ENCODE measurements at places on chromosomes 3 and 15.

DNA sequence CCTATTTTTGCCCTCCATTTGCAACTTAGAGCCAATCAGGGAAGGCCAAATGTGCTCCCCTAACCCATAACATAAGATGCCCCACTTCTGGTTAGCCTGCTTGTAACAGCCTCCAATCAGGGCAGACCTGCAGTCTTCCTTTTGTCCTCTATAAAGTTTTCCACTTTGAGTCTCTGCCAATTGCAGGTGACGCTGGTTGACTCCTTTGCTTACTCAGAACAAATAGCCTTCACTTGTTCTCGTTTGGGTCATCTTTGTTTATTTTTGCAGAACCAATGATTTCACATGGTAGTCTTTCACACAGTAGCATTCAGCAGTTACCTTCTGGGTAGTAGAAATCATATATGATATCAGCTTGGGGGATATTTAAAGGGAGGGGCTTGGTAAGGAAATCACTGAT is 225.6 kb downstream of the MINAR1 start:
- DNase-seq = no peak

GRCh38 chr3:5036858-5037257 is 57.6 kb downstream of the BHLHE40 start:
- DNase-seq = no peak

DNA sequence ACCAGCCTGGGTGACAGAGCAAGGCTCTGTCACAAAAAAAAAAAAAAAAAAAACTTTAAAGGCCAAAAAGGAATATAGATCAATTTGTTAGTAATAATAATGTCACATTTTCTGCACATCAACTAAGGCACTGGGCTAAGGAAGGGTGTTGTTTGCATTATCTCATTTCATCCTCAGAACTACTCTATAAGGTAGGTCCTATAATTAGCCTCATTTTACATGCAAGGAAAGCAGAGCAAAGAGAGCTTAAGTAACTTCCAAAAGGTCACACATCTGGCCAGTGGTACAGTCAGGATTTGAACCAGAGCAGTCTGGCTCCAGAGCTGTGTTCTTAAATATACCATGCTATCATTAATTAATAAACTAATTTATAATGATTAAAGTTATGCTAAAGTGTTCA is 42.2 kb upstream of the SPATA12 start:
- DNase-seq = no peak

DNA sequence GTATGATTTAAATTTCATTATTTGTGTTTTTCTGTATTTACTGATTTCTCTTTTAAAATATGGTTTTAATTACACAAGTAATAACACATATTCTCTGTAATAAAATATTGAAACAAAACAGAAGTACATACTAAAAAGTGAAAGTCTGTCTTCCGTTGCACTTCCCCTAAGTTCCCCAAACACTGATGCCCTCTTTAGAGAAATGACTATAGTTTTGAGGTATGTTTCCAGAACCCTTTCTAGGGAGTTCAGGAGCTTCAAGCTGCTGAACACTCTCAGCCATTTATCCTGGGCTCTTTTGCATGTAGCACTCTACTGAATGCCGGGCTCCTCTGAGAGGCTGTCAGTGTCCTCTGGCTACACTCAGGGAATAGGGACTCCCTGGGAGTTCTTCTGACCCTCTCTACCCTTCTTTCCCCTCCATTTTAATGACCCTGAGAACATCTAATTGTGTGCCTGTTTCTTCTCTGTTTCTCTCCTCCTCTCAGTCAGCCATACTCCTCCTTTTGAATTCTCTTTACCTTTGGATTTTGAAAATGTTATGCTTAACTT is 60.4 kb upstream of the KCNAB1 start:
- no peak for DNase-seq

DNA sequence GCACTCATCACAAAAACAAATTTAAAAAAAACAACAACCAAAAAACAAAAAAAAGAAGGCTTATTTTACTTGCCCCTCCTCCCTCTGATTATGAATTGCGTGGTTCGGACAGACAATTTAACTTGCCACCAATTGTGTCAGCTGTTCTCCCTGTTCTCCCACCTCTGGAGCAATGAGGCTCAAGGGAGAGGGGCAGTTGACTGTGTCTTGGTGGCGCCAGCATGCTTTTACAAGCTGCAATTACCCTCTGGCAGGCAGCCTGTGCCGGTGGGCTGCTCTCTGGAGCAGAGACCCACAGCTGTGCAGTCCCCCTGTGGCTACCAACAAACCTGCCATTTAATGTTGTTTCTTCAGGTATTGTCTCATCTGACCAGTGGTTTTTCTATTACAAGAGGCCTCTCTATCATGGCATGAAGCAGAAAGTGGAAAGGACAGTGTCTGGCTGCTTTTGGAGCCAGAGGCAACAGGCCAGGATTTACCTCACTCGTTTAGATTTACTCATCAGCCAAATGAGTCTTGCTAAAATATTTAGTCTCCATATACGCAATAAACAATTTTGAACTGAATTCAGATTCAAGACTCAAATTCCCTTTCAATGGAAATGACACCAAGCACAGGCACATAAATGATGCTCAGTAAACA is 192.0 kb upstream of the TPRG1 start:
- DNase-seq = no peak

DNA sequence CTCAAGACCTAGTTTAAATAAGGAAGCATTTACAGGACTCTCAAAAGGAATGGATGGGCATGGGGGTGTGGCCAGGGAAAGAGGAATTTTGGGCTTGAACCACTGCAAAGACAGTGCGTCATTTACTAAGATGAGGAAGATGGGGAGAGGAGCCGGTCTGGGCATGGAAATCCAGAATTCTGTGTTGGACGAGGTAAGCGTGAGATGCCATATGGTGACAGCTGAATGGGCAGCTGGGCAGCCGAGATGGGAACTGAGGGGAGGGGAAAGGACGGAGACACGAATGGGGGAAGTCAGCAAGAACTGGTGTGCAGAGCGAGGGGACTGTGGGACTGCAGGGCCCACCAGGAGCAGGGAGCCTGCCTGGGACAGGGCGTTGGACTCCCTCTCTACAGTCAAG is 24.2 kb downstream of the TMEM44 start:
- no peak for DNase-seq

- DNase-seq = no peak
Observed at GRCh38 chr3:16182183-16182582, 7.7 kb downstream of the GALNT15 start.

GRCh38 chr3:67788396-67788795 is 134.0 kb upstream of the SUCLG2 start:
- DNase-seq = no peak

DNA sequence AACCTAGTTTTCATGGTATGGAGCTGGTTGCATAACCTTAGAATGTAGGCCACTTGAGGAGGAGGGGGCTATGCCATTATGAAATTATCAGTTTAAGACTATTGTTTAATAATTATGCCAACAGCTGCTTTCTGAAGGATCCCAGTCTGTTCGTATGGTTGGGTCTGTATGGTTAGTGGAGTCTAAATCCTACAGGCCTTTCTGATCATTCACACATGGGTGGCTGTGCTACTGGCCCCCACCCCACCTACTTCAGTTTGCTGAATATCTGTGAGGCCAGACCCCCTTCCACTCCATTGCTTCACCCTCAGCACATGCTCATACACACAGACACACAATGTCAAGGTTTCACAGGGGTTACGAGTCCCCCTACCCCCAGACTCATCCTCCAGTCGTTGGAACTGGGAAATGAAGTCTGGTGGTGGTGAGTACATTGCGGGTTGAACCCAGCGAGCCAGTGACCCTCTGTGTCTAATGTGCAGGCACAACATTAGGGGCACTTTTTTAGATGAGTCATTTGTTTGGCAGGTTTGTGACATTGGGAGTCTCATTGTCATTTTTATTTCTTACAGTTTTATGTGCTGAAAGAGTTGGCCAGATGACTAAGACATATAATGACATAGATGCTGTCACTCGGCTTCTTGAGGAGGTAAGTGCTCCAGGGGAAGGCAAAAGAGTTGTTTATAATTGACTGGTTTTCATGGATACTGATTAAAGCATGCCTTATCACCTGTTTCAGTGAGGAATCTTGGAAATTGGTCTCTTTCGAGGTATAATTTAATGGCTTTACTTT is 85.3 kb downstream of the TRAK1 start:
- no peak for DNase-seq

GRCh38 chr15:82709421-82710207 is at the start of gene AP3B2:
Gene AP3B2, minus strand, starts transcription at chr15:82709875. Its CDS starts 169 bp downstream, at chr15:82709706.
- DNase-seq = peak; percentile 81

GRCh38 chr3:183008800-183009199 is 28.5 kb upstream of the DCUN1D1 start:
- no peak for DNase-seq

- no peak for DNase-seq
Observed at GRCh38 chr15:23877502-23878412, 190.7 kb upstream of the NDN start.

GRCh38 chr3:42119561-42120355 is 28.6 kb downstream of the TRAK1 start:
- DNase-seq = peak; percentile 35

DNA sequence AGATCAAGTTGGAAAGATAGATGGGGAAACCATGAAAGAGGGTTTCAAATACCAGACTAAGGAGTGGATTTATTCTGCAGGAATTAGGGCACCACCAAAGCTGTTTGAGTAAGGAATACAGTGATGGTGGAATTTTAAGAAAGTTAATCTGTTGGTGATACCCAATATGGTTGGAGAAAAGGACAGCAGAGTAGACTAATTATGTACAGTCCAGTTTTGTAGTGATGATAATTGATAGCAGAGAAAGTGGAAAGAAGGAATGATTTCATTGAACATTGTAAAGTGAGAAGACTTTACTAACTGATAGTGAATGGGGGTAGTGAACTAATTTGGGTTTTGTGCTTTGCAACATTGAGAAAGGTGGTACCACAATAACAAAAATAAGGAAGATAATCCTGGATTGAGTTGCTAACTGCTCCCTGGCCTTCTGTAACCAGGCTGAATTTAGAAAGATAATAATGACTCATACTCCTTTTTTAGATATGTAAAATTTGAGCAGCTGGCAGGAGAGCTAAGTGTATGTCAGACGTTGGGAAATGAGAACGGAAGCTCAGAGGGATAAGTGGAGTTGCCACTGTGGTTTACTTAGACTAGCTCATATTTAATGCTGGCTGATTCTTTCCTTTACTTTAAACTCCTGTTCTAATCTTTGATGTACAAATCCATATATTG is 16.9 kb downstream of the TCAIM start:
- DNase-seq = peak; percentile 93

DNA sequence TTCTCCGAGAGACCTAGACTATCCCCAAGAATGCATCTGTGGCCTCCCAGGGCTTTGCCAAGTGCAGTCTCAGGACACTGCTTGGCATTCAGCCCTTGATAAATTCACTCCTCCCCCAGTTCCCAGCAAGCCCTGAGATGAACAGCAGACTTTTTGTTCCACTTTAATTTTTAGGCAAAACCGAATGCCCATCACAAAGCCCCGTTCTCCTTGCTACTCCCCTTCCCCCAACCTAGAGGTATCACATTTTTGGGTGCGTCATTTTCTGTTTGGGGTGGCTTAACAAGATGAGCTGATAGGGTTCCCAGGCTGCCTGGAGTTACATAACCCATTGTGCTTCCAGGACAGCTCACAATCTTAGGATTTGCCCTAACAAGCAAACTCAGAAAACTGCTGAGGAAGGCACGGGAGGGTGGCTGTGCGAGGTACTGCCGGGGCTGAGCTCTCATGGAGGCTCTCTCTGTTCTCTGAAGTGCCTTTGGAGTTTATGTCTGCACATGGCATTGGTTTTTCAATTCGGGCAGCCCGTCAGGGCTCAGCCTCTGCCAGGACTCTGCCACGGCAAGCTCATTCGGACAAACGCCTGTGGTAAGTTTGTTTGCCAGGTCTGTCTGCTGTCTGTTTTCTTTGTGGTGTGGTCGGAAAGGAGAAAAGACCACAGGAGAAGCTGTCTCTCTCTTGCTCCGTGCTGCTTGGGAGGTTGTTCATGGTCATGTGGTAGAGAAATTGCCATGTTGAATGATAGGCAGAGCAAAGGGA is at the start of gene TRAK1:
Gene TRAK1, plus strand, starts transcription at position 385 of the 759 bp plus-strand sequence. Its CDS starts 113 bp downstream, at position 498.
- DNase-seq = peak; percentile 56

DNA sequence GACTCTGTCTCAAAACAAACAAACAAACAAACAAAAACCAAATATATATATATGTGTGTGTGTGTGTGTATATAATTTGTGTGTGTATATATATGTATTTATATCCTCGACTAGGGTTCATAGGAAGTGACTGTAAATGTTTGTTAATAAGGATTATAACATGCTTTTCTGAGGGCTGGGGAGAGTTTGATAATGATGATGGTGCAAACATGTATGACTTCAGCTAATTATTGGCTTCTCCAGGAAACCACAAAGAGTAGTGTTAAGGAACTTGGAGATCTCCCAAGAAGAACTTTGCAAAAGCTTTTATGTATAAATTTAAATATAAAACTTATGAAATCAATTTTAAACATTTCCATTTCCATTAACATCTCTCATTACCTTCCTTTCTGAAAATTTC is 3.9 kb upstream of the OPA1 start:
- no peak for DNase-seq

- no peak for DNase-seq
Observed at GRCh38 chr3:98350082-98350481, 3.6 kb upstream of the OR5K4 start.

GRCh38 chr3:66452303-66453011 is 48.4 kb downstream of the LRIG1 start:
- DNase-seq = no peak

GRCh38 chr3:12967606-12968351 is 105.5 kb downstream of the IQSEC1 start:
- peak; percentile 93 for DNase-seq

GRCh38 chr3:113532698-113533533 is 561 bp downstream of the SIDT1 start:
- no peak for DNase-seq

DNA sequence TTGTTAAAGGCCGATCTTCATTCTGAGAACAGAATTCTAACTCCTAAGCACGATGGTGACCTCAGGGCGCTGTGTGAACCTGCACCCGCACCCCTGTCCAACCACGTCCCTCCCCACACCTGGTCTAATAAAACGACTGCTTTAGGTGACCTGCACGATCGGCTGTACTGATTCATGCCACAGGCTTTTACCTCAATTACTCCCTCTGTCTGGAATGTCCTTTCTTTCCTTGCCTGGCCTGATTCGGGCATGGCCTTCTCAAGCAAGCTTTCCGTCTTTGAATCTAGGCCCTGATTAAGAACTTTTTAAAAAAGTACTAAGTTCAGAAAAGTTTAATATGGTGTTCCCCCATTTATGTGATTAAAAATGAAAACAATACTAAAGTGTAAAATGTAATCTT is 842 bp upstream of the U2SURP start:
- peak; percentile 58 for DNase-seq

DNA sequence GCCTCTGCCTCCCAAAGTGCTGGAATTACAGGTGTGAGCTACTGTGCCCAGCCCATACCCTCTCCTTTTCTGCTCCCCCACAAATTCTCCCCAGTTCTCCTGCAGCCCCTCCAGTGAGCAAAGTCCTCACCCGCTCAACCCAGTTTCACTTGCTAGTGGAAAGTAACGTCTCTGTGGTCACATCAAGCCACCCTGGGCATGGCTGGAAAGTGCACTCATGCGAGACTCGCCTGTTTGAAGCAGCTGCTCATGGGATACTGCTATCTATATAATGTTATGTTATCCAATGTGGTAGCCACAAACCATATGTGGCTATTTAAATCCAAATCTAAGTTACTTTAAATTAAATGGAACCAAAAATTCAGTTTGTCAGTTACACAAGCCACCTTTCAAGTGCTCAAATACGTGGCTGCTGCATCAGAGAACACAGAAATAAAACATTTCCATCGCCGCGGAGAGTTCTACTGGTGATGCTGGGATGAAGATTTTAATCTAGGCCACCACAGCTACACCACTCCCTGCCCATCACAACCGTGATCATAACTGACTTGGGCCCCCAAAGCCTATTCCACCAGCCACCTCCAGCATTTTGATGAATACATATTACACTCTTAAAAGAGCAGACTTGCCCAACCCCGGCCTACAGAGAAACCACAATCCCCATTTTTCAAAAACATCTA is 119.4 kb downstream of the LIPC start:
- no peak for DNase-seq

Measured in choroid plexus epithelial cell (primary cell).